Prostate gland (tissue), 2 donors: ENCODE measurements at places on chromosomes 7 and 10.

- no peak for DNase-seq
Measured at GRCh38 chr7:49771427-49772176, 1.8 kb upstream of the VWC2 start.

GRCh38 chr10:132376394-132376851 is 20.6 kb upstream of the PWWP2B start:
- DNase-seq, result no peak

GRCh38 chr10:3623746-3624145 is 161.3 kb downstream of the KLF6 start:
- DNase-seq, result no peak

DNA sequence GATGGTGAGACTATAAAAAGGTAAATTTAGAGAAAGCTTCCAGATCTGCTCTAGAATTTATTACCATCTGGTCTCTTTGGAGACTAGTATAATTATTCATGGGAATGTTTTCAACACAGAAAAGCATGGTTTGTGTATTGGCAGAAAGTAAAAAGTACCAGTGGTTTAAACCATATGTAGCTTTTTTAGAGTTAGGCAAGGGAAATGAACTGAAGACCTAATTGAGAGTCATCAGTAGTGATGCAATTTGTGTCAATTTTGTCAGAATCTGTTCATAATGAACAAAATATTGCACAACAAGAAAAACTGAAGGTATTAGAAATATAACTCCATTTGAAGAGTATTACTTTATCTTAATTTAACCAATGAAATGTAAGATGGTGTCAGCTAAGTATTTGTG is 181.4 kb downstream of the ADK start:
- no peak for DNase-seq

DNA sequence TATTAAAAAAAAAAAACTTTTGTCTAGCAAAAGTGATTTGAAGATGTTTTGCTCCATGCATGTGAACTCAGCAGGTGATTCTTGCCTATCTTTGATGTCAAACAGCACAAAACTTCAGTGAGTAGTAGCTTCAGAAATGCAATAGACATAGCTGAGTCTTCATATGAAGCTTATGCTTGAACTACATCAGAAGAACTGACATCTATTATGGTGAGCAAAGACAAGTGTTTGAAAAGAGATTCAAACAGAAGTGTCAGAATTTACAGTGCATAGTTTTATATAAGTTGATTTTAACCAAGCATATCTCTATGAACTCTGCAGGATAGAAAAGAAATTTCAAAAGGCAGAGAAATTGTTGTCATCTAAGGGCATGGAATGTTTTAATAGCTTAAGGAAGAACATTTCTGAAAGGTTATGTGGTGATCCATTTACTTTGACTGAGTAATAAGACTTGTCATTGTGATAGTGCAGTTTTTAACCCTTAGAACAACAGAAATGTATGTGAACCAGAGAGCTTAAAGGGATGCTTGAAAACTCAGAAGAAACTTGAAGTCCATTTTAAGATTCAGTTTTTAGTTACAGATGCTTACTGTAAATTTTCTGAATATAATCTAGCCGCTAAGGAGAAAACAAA is 351.4 kb downstream of the MDFIC start:
- no peak for DNase-seq

- DNase-seq, result no peak
Measured at GRCh38 chr10:95237376-95238170, 43.5 kb downstream of the ACSM6 start.

DNA sequence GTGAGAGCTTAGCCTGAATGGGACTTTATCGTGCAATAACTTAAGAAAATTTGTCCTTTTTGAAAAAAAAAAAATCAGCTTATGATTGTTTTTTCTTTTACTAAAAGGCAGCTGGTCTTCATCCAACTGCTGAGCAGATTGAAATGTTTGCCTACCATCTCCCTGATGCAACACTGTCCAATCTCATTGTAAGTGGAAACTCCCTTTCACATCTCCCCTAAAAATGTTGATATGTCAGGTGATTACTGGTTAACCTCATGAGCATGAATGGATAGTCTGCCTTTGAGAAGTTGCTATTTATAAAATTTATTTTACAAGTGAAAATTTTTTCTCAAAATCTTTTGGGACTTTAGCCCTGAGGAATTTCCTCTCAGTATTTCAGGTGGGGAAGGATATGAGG is 17.8 kb upstream of the HKDC1 start:
- no peak for DNase-seq

GRCh38 chr7:114048386-114049235 is 129.8 kb upstream of the PPP1R3A start:
- DNase-seq, result no peak

DNA sequence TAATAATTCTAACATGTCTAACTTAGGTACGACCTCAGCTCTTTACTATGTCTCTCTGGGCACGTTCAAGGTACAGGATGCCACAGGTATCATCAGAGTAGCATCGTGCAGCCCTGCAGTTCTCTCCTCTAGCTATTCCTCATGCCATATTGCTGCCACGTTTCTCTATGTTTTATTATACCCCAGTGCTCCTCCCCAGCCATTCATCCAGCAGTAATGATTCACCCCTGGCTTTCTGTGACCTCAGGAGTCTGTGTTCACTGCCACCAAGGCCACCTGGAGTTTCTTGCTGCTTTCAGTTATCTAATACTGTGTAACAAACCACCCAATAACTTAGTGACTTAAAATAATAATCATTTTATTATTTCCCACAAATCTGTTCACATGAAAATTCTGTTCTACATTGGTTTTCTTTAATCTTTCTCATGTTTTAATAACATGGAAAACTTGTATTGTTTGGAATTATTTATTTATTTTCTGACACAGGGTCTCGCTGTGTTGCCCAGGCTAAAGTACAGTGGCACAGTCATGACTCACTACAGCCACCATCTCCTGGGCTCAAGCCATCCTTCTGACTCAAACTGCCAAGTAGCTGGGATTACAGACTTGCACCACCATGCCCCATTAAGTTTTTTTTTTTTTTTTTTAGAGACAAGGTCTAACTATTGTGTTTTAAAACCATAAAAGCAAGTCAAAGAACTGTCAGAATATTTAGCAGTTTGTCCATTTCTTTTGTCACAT is 21.8 kb downstream of the REEP3 start:
- no peak for DNase-seq

- no peak for DNase-seq
Measured at GRCh38 chr7:51789489-51789888, 472.9 kb upstream of the COBL start.

- DNase-seq, result no peak
Measured at GRCh38 chr7:115953592-115954255, 76.8 kb downstream of the TFEC start.

DNA sequence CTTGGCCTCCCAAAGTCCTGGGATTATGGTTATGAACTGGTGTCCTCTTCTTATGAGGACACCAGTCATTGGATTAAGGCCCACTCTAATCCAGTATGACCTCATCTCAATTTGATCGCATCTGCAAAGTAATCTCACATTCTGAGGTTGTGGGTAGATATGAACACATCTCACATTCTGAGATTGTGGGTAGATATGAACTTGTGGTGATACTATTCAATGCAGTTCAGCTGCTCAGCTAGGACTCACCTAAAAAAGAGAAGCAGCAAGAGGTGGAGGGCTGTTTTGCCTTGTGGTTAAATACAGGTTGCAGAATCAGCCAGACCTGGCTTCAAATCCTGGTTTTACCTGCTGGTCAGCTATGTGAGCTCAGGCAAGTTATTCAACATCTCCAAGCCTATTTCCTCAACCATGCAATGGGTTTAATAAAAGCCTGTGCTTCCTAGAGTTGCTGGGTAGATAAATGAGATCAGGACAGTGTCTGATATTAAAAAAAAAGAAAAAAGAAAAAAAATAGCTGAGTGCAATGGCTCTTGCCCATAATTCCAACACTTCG is 8.5 kb upstream of the BAG3 start:
- DNase-seq, result no peak

- no peak for DNase-seq
Measured at GRCh38 chr7:93148144-93148543, at the start of gene SAMD9L. Gene SAMD9L, minus strand, starts transcription at chr7:93148385. Its CDS starts 12,414 bp downstream, at chr7:93135971.

- DNase-seq, result no peak
Measured at GRCh38 chr7:24851786-24852185, 94.5 kb upstream of the GSDME start.

- no peak for DNase-seq
Measured at GRCh38 chr7:154429666-154430404, 377.6 kb downstream of the DPP6 start.

GRCh38 chr10:12656518-12657142 is 307.3 kb downstream of the CAMK1D start:
- peak; percentile 29 for DNase-seq

- no peak for DNase-seq
Measured at GRCh38 chr10:112613620-112614019, 166.6 kb downstream of the VTI1A start.

GRCh38 chr10:6199131-6199733 is 3.5 kb upstream of the PFKFB3 start:
- peak; percentile 46 for DNase-seq

GRCh38 chr7:47979832-47980181 is 392 bp upstream of the HUS1 start:
- DNase-seq, result no peak

DNA sequence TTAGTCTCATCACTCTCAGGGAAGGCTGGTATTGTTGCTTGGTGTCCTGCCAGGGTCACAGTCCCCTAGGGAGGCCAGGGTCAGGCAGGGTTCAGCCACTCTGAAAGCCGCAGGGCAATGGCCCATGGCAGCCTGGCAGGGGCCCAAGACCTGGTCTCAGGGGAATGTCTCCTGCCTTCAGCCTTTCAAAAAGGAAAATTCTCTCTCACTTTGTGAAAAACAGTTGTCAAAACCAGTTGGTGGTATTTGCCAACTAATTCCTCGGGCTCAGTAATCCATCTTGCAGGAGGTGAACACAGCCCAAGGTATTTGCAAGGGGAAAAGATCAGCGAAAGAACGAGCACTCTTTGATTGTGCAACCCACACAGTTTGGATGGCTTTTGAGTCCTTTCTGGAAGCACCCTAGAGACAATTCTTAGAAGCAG is 101.5 kb downstream of the JCAD start:
- peak; percentile 26 for DNase-seq

DNA sequence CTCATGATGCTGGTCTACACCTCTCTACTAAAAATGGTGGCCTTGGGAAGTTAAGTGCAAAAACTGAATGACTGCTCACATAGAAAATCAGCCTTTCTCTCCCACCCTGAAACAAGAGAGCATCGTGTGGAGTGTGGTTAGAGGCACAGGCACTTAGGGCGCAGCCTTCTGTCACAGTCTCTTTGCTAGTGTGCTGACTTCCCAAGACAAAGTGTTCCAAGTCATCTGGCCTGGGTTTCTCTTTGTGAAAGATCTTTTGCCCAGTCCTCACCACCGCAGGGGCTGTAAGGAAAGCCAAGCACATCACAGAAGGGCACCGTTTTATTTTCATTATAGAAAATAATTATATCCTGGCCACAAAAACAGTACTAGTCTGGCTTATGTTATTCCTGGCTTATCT is 12.5 kb downstream of the STN1 start:
- no peak for DNase-seq

- no peak for DNase-seq
Measured at GRCh38 chr7:37982423-37982822, 62.0 kb downstream of the EPDR1 start.

DNA sequence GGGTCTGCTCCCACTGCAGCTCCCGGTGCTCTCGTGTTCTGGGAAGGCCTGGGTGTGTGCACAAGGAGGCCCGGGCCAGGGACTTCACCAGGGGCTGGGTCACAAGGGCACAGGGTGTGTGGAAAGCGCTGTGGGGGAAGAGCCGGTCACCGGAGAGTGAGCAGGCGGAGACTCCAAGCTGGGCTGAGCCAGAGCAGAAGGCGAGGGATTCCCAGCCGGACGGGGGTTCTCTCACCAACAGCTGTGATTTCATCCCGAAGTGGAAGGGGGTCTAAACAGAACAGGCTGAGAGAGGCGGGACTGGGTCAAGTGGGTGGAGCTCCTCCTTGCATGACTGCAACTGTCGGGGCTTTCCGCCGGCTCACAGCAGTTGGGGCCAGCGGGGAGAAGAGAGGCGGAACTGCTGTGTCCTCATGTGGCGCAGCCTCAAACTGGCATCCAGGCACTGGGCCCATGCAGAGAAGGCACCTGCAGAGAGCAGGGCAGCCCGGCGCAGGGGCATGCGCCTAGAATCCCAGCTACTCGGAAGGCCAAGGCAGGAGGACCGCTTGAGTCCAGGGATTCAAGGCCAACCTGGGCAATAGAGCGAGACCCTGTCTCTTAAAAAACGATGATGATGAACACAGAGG is 7.6 kb upstream of the ORAI2 start:
- no peak for DNase-seq

- DNase-seq, result no peak
Measured at GRCh38 chr10:92119340-92119739, 171.5 kb downstream of the CPEB3 start.

DNA sequence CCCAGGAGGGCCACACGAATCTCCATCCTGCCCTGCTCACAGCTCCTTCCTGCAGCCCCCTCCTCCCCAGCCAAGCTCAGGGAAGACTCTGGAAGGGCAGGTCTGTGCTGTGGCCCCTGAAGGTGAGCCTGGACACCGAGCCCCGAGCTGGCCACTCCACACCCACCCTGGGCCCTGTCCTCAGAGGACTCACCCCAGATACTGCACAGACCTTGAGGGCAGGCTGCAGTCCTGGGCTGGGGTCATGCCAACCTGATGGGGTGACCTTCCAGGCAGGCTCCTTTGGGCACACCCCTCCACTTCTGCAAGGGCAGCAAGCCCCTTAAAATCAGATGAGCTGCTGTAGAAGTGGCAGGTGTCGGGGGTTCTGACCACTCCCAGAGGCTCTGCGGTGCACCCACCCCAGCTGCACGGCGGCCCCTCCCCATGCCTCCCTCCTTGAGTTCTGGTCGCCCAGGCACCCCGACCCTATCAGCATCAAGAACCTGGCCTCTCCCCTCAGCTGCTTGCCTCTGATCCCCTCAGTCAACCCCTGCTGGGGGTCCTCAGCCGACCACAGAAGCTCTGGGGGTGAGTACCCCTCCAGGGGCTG is 24.3 kb downstream of the YKT6 start:
- DNase-seq, result no peak

- DNase-seq, result no peak
Measured at GRCh38 chr10:102773320-102773719, 29.6 kb downstream of the WBP1L start.

- no peak for DNase-seq
Measured at GRCh38 chr7:21261627-21262594, 166.0 kb upstream of the SP4 start.

DNA sequence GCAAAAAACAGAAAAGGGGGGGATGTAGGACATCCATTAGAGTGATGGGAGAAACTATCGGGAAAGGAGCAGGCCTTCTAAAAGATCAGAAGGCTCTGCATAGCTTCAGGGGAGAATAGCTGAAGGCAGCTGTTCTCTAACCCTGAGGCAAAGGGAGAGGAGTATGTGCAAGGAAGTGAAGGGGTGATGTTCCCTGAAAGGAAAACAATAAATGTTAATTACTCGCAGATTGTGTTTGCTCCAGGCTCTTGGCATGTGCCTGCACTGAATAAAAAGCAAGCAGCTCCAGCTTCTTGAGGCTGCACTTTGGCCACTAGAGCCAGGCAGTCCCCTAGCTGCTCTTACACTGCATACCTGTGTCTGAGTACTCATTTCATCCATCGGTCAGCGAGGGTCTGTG is 14.4 kb upstream of the STARD3NL start:
- no peak for DNase-seq
